Hematopoietic multipotent progenitor cell treated with erythropoietin and hydrocortisone succinate and interleukin-3 and kit ligand, for 17 days (in vitro differentiated cells): ENCODE measurements at places on chromosomes 7 and 10.

DNA sequence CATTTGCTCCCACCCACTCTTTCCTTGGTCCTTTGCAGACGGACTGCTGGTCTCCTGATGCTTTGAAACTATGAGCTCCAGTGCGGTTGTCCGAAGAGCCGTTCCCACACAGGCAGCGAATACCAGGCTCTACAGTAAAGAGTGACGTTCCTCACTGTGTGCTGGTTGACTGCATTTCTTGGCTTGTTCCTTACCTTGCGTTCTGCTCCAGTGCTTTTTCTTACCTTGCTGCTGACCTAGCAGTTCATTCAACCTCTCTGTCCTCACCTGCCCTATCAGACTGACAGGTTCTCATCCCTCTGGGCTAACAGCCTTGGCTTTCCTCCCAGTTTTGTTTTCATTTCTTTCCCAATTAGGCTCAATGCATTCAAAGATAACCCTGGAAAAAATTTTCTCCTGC, 214.8 kb downstream of the TMEM178B start:
- no peak for DNase-seq

DNA sequence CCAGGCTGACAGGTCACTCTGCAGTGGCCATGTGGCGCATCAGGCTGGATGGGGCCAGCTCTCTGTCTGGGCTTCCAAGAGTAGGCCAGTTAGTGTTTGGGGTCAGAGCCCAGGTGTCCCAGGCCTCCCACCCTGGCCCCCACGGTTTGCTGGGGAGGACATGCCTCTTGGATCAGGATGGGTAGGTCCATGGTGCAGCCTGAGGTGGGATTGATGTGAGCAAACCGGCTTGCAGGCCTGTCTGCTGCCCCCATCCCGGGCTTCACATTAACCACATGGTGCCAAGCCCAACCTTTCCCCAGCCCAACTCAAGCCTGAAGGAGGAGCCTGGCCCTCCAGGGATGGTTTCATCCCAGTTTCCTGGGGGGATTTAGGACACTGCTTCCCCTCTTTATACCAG, 39.2 kb downstream of the LDB3 start:
- DNase-seq: no peak

- no peak for DNase-seq
Observed at GRCh38 chr10:111370101-111370500, 293.3 kb downstream of the ADRA2A start.

GRCh38 chr7:101939136-101939695, 121.8 kb downstream of the CUX1 start:
- DNase-seq: no peak

DNA sequence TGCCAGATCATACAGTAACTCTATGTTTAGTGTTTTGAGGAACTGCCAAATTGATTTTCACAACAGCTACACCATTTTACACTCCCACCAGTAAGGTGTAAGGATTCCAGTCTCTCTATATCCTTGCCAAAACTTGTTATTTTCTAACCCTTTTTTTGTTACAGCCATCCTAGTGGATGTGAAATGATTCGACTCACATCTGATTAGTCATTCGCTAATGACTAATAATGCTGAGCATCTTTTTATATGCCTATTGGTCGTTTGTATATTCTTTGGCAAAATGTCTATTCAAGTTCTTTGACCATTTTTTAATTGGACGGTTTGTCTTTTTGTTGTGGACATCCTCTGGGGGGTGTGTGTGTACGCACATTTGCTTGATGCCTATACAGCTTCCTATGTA, 142.8 kb downstream of the DGKB start:
- DNase-seq: no peak

GRCh38 chr7:79060498-79060897, 393.0 kb downstream of the MAGI2 start:
- DNase-seq: no peak

DNA sequence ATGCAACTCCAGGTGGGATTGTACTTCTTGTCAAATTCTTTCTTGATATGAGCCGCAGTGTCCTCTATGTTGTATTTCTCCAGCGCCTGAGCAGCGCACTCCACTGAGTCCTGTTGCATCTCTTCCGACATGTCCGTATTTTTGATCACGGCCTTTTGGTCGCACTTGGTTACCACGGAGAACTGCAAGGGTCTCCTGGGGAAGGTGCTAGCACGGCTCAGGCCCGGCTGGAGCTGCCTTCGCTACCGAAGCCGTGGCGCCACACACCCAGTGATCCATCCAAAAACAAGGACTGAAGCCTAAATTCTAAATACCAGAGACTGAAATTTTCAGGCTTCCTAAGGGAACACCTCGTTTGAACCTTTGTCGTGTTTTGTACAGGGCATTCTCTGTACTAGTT, 194.4 kb upstream of the SEMA3D start:
- no peak for DNase-seq

DNA sequence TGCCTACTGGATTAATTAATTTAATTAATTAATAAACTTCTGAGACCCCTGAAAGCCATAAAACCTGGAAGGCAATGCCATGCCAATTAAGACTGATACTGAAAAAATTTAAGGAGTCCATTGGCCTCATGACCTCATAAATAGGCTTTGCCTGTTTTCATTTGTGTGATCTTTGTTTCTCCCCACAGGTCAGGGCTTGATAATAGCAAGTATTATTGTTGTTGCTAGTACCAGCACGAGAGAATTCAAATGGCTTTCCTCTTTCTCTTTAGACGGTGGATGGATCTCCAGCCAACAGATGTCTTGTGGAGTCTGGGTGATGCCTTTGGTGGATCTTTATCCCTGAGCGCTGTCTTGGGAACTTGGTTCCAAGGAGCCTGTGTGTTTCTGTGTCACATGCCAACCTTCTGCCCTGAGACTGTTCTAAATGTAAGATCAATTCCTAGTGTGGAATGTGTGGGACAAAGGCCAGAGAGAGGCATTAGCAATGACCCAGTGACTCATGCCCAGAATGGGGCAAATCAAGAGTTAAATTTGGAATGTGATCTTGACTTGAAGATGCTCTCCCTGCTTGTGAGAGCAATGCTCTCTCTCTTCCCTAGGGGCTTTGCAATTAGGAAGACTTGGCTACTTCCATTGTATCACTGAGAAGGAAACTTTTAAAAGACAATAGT, 17.7 kb downstream of the ACSM6 start:
- no peak for DNase-seq

DNA sequence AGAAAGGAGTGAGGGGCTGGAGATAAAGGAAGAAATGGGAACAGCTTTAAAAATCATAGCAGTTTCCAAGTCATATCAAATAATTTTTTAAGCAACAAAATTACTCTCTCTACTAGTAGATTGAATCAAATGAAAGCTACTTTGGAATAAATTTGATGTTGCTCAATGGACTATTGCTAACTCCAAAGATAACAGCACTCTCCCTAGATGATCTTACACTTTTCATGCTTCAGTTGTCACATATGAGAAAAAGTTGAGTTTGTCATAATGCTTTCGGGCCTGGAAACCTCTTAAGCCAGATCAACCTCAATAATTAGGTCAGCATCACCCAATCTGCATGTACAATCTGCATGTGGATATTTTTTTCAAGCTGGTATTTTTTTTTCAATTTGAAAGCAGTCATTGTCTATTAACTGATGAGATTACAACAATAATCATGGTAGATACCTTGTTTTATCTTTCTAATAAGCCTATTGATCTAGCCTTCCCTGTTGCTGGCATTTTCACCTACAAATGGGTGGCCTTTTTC, 31.3 kb downstream of the LIPJ start:
- no peak for DNase-seq

DNA sequence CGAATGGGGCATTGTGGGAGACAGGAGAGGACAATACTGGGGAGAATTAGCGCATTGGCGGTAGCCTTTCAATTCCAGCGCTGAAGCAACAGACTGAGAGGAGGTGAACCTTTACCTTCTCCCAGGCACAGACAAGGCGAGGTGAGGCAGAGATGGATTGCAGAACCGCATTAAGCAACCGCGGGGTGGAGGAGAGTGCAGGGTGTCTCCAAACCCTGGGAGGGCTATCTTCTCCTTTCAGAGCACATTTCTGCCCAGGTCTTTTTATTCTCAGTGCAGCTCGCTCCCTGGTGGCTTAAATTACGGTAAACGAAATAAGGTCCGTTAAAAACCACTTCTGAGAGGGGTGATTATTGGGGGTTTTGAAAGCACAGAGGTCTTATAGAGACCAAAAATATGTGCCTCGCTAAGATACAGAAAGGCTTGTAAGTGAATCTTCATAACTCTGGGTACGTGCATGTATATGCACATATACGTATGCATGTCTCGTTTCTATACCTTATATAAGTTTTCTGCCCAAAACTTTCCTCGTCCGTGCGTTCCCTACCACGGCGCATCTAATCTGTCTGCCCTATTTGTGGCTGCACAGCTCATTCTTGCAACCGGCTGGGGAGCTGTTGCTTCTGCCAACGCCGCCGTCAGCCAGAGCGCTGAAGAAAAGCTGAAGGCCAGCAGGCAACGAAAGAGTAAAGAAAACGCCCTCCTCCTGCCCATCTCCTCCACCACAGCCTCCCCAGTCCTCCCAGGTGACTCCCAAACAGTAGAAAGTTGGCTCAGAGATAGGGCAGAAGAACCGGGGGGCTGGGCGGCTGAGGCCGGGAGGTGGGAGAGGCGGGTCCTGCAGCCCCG, 895 bp upstream of the ZNF804B start:
- DNase-seq: no peak

DNA sequence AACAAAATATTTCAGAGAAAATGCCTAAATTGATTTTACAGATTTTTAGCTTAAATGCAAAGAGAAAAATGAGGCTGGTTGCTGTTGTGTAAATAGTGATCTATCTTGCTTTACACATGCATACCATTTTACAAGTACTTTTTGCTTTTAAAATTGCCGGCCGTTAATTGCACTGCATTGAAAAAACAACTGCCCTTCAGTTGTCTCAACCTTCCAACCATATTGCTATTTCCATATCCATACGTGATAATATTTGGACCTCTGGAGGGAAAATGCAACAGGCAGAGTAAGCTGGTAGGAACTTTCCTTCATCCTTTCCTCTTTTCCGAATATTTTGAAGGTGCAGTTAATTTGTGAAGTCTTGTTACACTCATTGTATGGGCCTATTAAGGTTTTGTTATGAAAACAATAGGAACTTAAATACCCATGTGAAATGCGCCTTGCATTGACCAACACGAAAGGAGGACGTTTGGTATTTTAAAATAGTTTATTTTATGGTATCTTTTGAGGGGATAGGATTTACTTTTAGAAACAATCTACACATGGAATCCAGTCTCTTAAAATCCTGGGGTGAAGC, 11.3 kb downstream of the BMI1 start:
- DNase-seq: no peak

GRCh38 chr7:2157473-2158279, 75.1 kb downstream of the MAD1L1 start:
- no peak for DNase-seq

DNA sequence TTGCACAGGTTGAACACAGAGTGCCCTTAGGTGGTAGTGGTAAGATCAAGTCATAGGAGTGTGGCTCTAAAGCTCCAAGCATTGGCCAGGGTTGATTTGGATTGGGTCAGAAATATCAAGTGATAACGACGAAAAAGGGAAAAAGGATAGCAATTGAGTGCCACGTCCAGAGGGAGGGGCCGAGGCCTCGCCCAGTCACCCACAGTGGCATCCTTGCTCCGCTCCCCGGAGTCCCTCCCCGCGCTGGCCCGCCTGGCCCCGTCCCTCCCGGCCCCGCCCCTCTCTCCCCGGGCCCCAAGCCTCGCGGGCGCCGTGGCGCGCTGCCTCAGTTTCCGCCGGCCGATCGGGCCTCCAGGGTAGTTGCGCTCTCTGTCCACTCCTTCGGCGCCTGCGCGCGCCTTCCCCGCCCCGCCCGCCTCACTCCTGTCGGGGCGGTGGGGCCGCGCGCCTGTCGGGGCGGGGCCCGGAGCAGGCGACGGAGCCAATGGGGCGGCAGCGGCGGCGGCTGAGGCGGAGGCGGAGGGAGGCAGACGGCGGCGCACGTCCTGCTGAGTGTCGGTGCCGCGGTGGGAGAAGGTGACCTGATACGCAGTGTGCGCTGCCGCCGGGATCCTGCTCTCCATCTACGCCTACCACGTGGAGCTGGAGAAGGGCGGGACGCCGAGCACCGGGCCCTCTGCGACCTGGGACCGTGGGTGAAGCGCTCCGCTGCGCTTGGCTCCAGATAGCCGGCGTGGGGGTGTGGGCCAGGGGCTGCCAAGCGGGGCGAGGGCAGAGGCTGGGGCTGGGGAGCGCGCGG, 209.1 kb upstream of the ZNF722 start:
- DNase-seq: no peak

DNA sequence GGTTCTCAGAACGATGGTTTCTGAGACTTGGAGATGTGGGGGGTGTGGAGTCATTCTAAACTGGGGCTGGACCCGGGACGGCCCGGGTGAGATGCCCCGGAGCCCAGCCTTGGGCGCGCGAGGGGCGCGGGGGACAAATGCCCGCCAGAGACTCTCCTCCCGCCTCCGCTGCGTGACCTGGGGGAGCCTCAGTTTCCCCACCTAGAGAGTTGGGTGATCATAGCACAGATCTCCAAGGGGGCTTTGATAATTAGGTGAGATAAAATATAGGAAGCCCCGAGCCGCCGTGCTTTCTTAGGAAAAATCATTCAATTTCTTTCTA, 658 bp upstream of the FZD8 start:
- DNase-seq: no peak

- DNase-seq: no peak
Observed at GRCh38 chr7:98534493-98534892, 82.6 kb upstream of the NPTX2 start.

DNA sequence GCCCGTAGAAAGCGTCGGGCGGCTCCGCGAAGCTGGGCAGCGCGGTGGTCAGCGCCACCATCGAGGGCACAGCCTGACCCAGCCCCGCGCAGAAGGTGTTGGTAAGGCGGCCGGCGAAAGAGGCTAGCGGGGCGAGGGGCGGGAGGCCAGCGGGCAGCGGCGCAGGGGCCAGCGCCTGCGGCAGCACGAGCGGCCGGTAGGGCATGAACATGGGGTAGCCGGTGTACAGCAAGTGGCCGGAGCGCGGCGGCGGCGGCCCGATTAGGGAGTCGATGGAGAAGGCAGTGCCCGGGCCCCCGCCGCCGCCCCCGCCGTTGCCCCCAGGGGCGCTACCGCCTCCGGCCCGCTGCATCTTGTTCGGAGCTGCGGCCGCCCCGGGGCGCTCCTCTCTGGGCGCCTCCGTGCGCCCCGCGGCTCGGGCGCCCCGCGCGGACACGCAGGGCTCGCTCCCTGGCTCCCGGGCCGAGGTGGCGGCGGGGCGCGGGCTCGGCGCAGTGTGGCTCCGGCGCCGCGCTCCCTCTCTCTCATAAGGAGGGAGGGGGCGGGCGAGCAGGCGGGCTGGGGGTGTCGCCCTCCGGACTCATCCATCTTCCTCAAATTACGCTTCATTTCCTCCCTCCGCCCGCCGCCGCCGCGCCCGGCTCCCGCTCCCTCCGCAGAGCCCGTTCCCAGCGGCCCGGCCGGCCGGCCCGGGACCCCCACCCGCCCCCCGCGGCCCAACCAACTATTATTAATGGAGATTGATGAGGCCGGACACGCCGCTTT, at the start of gene GBX1:
Gene GBX1 (minus strand): TSS at position 498 of the 765 bp plus-strand sequence. CDS start 146 bp downstream, at position 352.
- DNase-seq: no peak

DNA sequence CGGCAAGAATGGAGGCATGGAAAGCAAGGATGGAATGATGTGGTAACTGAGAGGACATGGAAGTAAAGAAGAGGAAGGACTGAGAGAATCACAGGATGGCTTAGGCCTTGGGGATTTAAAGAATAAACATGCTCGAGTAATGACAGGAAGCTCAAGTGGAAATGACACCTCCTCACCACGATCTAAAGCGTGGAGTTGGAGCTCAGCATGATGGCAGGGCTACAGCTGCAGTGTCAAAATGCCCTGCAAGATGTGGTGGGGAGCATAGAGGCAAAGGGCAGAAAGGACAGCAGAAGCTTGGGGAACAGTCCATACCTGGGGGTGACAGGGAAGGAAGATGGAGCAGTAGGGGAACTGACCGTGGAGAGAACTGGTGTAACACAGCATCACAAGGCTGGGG, 229.5 kb upstream of the PLXNA4 start:
- DNase-seq: no peak

GRCh38 chr7:134453518-134453917, 5.4 kb downstream of the AKR1B1 start:
- no peak for DNase-seq
